ENCODE measurements at places on chromosomes 5 and 9.

DNA sequence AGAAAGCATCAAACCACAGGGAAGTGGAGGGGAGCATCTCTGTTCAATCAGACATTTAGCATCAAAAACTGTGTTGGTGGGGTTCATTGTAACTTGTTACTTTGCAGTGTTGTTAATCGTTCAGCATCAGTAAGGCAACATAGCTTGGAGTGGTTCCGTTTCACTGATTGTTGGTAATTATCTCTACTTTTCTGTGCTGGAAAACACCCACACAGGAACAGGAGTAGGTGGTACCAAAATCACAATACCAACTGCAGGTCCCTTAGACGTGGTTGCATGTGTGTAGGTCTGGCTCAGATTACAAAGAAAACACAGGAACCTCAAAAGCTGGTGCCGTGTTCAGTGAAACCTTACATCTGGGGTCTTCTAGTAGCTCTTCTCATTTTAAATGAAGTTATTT, 146.8 kb downstream of the RNF180 start:
- DNase-seq: no peak

GRCh38 chr5:66864240-66864884, 268.2 kb downstream of the MAST4 start:
- peak; percentile 75 for DNase-seq

- no peak for DNase-seq
These were observed 32.3 kb upstream of the TENT4A start for GRCh38 chr5:6680922-6681321.

GRCh38 chr5:17401470-17402288, 96.4 kb upstream of the TAF11L2 start:
- no peak for DNase-seq
